Panc1 (cell line): ENCODE measurements at places on chromosomes 11 and 22.

- no peak for DNase-seq
These were observed at the start of gene CYTH4 for GRCh38 chr22:37282385-37282677. TSS of gene CYTH4 (plus strand) at chr22:37282508. CDS start at chr22:37282570, 62 bp downstream.

DNA sequence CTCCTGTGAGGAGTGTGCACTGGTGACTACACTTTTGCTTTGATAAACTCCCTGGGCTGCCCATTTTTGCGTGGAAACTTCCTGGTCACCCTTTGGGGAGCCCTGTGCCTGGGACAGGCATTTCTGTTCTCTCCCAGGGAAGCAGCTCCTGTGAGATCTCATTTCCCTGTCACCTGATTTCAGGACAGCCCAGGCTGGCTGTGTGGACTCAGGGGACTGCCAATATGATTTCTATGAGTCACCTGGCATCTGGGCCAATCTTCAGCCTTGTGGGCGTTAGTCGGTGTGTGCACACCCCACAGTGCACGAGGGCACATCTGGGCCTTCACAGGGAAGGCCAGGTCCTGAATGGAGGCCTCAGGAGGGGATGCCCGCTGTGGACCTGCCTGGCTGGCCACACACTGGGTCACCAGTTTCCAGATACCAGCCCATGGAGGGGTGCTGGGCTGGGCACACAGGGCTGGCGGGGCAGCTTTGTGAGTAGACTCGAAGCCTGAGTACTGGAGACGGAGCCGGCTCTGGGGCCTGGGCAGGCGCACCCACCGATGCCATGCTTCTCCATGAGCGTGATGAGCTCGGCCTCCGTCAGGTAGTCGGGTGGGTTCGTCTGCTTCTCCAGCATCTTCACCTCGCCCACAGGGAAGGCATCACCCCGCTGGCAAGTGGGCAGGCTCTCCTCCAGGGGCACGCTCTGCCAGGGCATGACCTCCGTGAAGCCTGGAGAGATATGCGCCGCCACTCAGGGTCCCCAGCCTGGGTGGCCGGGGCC, 9.4 kb upstream of the PPM1F start:
- DNase-seq: no peak

DNA sequence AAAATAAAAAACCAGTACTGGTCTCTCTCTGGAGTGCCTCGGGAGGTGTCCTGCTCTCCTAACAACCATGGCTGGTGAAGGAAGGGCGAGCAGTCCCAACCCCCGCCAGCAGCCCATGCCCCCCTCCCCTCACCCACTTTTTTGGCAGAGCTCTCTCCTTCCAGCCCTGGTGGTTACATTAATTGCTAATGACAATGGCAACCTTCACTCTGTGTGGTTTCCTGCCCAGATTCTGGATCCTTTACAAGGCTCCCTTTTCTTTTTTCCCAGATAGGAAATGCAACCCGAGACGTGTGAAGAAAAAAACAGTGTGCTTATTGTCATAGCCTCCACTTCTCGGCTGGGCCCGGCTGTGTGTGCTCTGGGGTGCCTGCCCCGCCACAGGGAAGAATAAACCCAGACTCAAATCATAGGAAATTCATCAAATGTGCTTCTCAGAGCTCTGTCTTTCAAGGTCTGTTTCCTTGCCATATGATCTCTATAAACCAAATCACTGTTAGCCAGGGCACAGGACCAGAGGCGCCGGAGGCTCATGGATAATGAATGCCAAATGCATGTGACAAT, 513.0 kb downstream of the SOX6 start:
- DNase-seq: no peak

- DNase-seq: no peak
These were observed 19.7 kb downstream of the ZNRF3 start for GRCh38 chr22:28903080-28903479.

GRCh38 chr22:39482768-39483167, 19.3 kb upstream of the MIEF1 start:
- DNase-seq: no peak

DNA sequence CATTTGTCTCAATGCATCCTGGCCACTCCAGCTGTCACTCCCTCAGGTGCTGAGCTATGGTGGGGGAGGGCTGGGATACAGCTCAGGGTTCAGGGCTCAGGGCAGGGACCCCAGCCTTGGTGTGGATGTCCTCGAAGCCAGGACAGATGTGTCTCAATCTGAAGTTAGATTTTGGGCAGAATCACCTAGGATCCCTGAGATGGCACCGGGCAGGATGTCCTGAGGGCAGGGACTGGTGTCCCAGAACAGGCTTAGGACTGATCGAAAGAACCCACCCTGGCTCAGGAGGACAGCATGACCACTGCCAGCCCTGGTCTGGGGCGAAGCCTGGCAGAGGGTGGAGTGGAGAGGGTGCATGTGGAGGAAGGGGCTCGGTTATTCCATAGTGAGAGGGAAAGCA, 96.8 kb upstream of the THY1 start:
- DNase-seq: no peak

- peak; percentile 90 for DNase-seq
These were observed 146.8 kb upstream of the ZC3H12C start for GRCh38 chr11:109946322-109946846.

GRCh38 chr22:30667107-30667493, 575 bp downstream of the DUSP18 start:
- no peak for DNase-seq

DNA sequence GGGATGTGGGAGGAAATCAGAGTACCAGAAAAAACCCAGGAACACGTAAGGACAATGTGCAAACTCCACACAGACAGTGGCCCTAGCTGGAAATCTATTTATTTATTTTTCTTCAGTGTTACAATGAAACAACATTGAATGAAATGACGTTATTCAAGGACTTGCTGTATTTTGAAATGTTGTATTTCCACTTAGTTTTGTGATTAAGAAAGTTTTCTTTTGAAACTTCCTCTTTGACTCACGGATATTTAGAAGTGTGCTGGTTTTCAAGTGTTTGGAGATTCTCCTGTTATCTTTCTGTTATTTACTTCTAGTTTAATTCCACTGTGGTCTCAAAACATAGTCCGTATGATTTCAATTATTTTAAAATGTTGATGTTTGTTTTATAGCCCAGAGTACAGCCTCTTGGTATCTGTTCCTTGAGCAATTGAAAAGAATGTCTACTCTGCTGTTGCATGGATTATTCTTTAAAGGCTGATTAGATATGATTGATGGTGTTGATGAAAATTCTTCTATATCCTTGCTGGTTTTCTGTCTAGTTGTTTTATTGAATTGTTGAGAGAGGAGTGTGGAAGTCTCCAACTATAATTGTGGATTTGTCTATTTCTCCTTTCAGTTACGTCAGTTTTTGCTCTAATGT, 141.0 kb downstream of the ARHGAP20 start:
- DNase-seq: no peak
